DMS153 (cell line): ENCODE measurements at places on chromosomes 11 and 22.

DNA sequence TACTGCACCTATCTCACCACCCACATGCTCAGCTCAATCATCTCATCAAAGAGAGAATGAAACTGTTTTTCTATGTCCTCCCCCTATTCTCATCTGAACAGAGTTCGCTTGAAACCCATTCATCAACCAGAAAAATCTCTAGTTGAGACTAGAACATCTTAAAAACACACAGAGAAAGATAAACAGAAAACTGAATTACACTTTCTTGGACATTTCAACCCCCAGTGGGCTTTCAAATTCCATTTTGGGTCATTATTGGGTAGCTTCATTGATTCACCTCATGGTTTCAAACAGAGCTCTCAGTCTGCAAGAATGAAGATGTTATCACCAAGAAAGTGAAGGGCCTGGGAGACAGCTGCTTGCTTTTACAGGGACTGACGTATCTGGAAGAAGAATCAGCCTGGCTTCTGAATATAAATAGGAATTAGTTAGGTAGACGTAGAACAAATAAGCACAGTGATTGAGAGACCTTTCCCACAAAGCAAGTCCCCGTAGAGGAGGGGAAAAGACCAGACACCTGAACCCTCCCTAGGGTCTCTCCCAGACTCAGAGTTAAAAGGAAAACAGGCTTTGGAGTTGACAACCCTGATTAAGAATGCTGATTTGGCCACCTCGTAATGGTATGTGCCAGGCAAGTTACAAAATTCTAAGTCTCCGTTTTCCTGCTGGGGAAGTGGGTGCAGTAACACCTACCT lies 155.7 kb downstream of the BBOX1 start:
- DNase-seq, result no peak

- DNase-seq, result no peak
Observed at GRCh38 chr11:18137186-18137800, 4.9 kb downstream of the MRGPRX3 start.

GRCh38 chr22:25881210-25881755 lies 139.3 kb downstream of the MYO18B start:
- DNase-seq, result no peak

GRCh38 chr11:4699697-4700435 lies 2.2 kb upstream of the OR51E2 start:
- no peak for DNase-seq

DNA sequence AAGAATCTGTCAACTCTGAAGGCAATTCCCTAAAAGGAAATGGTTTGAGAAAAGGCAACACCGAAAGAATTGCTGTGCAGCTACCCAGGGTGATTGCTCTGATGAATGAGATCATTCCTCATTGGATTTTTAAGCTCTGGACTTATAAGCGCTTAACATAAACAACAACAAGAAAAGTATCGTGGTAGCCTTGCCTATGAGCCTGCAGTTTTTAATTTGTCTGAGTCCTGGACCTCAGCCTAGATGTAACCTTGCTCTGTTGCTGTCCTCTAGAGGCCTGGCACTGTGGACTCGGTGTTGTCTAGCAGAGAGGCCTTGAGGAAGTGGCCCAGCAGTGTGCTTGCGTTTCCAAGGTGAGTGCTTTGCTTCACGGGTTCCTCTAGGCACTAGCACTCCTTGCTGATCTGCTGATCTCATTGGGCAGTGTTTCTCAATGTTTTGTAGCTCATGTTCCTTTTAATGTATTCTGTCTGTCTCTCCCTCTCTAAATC lies 20.4 kb downstream of the CCDC81 start:
- no peak for DNase-seq

GRCh38 chr11:60870733-60871377 lies 3.5 kb downstream of the ZP1 start:
- DNase-seq, result no peak

DNA sequence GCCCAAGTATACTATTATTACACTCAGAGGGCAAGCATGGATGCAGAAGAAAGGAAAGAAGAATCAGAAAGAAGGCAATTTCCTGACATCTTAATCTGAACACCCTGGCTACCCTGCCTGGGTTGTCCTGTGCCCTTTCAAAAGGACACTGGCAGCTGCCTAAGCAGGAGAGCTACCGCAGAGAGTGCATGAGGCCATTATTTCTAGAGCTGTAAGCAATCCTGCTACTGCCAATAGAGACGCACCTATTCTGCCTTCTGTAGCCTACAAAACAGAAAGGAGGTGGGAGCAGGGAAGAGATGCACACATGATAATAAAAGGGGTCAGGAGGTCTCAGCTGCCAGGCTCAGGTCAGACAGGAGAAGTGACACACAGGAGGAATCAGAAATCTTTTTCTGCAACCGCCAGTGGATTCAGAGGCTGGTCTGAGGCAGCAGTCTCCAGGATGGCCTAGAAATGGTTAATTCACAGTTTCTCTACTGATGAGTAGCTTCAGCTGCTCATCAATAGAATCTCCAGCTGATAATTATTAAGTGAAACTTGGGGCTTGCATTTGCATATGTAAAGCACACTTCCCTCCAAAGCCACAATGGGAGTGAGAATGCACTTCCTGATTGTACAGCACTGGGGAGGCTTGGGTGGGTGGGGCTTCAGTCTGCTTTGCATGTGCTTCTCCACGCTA lies 253.9 kb downstream of the LARGE1 start:
- no peak for DNase-seq

DNA sequence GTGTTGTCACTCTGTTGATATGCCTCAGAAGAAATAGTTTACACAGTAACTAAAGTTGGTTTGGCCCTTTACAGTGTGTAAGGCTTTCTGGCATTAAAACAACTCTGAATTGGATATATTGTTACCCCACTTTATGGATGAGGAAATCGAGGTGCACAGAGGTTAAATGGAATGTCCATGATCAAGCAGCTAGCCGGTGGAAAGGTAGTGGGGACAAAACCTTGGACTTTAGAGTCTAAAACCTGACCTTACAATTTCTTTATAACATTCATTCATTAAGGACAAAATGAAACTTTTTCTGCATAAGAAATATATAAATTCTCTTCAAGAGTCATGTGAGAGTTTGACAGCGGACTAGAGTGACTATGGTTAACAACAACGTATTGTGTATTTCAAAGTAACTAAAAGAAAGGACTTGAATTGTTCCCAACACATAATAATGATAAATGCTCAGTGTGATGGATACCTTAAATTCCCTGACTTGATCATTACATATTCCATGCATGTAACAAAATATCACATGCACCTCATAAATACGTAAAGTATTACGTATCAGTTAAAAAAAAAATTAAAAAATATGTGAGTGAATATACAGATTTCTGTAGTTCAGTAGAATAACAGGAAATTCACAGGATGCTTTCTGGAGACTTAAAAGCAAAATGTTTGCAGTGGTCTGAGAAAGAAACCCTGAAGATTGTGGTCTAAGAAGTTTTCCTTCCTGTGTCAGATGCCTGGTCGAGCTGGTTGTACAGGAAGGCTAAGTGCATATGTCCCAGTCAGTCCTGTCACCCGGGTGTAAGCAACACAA lies 51.0 kb downstream of the TEAD1 start:
- no peak for DNase-seq

- no peak for DNase-seq
Observed at GRCh38 chr22:49752598-49753091, 75.0 kb downstream of the BRD1 start.

DNA sequence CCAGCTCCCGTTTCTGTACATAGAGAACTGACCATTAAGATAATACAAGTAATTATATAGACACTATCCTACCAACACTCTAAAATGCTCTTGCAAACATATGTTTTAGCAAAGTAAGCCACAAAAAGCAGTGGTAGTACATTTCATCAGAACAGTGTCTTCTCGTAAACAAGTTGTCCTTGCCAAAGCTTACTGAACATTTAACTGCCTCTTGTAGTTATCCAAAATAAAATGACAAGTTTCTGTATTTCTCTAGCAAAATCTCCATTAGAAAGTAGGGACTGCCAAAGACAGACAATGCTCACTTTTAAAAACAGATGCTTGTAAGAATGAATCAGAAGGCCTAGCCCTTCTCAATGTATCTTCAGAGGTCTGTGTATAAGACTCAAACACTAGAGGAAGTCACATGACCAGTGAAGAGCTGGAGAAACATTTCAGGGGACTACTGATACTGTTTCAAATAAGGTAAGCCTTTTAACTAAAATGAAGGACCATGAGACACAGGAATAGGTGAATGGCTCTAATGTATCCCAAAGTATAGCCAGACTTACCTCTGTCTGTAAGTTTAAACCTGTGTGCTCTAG lies 7.8 kb upstream of the ZC3H12C start:
- DNase-seq, result no peak

- DNase-seq, result no peak
Observed at GRCh38 chr11:71367756-71368155, 80.4 kb downstream of the DHCR7 start.

DNA sequence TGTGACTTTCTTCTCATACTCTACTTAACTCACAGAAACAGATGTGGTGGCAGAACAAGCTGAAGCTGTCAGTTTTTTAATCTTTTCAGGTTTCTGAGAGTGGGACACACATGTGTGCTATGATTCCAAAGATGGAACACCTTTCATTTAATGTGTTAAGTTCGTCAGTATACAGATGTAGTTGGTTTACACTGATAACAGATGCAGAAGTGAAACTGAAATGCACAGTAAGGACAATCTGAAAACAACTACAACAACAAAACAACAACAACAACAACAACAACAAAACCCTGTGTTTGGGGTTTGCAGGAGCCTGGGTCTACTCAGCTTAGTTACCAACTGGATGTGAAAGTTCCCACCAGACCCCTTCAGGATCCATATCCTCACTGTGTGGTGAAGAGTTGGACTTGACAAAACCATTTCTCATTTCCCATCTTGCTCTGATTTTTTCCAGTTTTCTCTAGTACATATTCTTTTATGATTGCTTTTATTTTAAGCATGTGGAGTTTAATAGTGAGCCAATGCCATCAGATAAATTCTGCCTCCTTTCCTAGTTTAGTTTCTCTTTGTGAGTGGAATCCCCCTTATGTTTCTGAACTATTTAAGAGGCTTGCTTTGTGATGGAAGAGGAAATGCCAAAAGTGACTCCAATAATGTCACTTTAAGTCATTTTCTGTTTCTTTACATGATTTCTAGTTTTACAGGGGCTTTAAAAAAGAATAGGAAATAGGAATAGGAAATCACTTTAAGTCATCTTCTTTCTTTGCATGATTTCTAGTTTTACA lies 47.8 kb downstream of the ARHGAP42 start:
- DNase-seq, result no peak

DNA sequence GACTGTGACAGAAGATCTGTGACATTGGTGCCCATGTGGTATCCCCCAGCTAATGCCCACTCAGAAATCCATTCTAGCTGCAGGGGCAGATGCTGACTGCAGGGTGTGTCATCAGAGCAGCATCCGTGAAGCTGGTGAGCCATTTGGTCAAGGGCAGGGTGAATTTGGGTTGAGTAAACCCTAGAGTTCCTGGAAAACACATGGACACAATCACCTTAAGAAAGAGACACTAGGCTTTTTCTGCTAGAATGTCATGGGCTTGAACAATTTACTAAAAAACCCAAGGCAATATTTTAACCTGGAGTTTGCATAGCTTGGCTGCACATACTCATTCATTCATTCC lies 100.0 kb downstream of the ADAMTS15 start:
- DNase-seq, result no peak

GRCh38 chr11:19168090-19168489 lies 33.7 kb downstream of the CSRP3 start:
- no peak for DNase-seq

GRCh38 chr11:18608376-18608775 lies 8.8 kb downstream of the MISFA start:
- DNase-seq, result no peak

GRCh38 chr22:39994566-39995392 lies at the start of gene FAM83F:
FAM83F (plus strand) TSS chr22:39994954; CDS start chr22:39995043, 89 bp downstream.
- no peak for DNase-seq

DNA sequence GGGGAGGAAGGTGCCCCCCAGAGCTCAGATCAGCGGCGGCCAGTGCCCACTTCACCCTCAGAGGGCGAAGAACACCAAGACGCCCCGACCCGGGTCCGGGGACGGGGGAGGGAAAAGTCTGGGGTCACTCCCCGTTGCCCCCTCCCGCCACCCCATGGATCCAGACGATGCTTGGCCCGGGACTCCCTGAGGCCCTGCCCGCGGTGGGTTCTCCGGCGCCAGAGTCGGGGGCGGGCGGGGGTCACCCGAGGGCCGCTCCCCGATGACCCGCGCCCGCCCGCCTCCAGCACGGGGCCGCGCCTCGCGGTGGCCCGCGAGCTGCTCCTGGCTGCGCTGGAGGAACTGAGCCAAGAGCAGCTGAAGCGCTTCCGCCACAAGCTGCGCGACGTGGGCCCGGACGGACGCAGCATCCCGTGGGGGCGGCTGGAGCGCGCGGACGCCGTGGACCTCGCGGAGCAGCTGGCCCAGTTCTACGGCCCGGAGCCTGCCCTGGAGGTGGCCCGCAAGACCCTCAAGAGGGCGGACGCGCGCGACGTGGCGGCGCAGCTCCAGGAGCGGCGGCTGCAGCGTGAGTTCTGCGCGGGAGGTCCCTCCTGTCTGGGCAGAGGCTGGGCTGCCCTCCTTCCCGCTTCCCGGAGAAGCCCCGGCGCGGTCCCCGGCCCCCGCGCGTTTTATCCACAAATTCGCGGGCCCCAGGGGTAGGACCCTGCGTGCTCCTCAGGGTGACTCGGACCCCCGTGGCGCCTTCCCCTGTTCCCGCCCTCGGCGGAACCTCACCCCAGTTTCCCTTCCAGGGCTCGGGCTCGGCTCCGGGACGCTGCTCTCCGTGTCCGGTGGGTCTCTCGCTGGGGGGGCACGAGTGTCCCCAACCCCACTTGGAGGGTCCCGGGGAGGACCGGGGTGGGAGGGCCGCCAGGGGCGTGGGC lies 1.1 kb downstream of the NLRP6 start:
- DNase-seq, result no peak

DNA sequence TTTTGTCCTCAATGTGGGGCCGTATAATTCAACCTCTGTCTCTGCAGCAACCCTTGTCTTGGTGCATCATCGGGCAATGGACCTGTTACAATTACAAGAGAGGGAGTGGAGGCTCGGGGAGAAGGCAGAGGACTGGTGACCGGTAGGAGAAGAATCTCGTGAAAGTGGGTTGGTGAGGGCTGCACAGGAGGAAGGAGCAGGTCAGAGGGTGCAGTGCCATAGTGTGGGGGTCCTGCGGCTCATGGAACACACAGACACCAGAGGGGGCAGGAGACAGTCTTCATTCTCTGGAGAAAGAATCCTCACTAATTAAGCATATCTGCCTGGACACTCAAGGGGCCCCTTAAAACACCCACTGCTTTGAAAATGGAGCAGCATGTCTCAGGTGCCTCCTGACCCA lies 174.7 kb upstream of the B3GAT1 start:
- DNase-seq, result no peak

- DNase-seq, result no peak
Observed at GRCh38 chr22:45357490-45357889, 47.8 kb downstream of the FAM118A start.

GRCh38 chr22:35539910-35540594 lies 579 bp upstream of the RASD2 start:
- DNase-seq, result no peak

- DNase-seq, result no peak
Observed at GRCh38 chr11:69123593-69124545, 31.9 kb upstream of the SMIM38 start.

DNA sequence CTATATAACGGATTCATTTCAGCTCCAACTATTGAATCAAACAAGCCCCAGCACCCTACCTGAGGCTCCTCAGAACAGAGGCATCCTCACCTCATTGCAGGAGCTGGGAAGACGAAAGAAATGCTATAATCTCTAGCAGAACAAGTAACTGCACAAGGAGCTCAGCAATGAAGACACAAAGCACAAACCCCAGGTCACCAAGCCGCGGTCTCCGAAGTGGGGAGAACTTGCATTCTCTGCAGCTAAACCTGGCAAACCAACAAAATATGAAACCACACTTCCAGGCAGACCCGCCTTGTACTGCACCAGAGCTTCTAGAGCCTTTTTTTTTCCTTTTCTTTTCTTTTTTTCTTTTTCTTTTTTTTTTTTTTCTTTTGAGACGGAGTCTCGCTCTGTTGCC lies 21.8 kb upstream of the CD5 start:
- DNase-seq, result no peak
